ENCODE measurements at places on chromosomes 5 and 9. TPM values are rescaled to one million over a fixed set of nuclear protein-coding genes. Genes with fewer than 3 reads are reported as not detected.

DNA sequence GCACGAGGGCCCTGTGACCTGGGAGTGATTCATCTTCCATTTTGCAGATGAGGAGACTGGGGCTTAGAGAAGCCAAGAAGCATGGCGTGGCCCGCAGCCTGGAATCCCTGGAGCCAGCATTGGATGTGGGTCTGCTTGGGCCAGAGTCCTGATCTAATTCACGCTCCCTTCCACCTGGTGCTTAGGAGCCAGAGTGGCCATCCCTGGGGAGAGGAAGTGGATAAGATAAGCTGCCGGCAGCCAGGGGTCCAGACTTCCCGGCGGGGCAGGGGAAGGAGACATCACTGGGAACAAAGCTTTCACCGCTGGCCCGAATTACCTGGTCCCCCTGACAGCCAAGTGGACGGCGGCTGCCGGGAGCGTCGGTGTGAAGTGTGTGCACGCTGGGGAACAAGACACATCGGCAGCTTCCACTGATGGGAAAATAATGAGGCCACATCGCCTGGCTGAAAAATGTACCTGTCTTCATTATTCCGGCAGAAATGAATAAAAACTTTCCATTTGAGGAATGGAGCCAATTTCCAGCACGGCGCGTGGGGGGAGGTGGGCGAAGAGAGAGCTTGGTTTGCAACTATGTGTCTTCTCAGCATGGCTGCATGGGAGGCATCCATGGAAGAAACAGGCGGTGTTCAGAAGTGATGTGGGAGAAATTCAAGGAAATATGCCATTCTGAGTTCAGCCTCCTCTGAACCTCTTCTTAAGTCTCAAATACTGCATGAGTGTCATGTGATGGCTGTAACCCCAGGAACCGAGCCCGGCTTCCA lies 78.5 kb downstream of the OLFM1 start:
- DNase-seq: no peak

- DNase-seq: no peak
Measured at GRCh38 chr5:6843821-6844220, 130.6 kb downstream of the TENT4A start.

DNA sequence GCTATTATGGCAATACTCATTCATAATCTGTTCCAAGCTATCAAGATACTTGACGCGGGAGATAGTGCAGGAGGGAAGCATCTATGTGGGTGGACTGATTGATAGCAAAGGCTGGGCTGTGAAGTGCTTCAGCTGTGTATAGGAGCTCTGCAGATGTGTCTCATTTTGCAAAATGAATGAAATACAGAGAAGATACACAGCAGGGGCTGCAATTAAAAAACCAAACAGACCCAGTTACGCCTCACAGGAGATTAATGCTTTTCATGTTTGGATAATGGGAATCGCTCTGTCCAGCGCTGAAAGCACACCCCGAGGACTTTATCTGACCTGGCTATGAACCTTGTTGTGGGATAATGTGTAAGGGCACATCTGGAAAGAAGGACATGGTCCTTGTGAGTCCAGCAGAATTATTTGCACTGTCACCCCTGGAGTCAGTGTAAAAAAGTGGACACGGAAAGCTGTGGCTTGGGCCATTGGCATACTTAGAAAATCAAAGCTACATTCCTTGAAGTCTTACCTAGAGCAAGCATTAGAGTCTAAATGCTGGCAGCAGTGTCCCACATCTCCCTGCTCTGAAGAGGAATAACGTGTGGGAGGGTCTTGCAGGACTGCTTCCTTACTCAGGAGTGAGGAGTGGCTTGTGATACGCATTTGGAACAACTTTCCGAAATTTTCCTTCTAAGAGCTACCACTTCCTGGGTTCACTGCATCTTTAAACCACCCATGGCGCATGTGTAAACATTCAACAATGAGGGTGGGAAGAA lies 2.6 kb downstream of the SH3RF2 start:
- no peak for DNase-seq

DNA sequence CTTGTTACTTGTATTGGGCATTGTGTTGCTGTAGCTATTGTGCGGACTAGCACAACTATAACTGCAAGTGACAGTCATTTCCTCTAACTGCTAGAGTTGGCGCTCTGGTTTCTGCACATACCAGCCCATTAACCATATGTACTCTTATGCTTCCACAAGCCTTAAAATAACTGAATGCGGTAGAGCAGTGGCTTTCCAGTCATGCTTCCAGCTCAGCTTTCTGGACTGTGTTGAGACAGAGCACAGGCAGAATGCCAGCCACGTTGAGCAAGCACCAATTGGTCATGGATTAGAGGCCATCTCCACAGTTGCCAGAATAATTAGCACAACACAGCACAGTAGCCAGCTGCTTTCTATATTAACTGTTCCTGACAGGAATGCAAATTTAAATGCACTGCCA lies 12.2 kb downstream of the INVS start:
- DNase-seq: peak; percentile 14

The MCC gene
- total RNA-seq: 35.5 TPM

The ADAMTSL2 gene
- under 0.01 TPM for total RNA-seq

- no peak for DNase-seq
Measured at GRCh38 chr5:178632285-178632684, 5.4 kb upstream of the CLK4 start.

The DDX4 gene
- total RNA-seq: not detected

The PCDHGA10 gene
- 6.0 TPM for total RNA-seq

GRCh38 chr5:67453111-67453905 lies 256.7 kb upstream of the CD180 start:
- DNase-seq: no peak

- peak; percentile 76 for DNase-seq
Measured at GRCh38 chr5:13957032-13957645, 12.7 kb upstream of the DNAH5 start.

DNA sequence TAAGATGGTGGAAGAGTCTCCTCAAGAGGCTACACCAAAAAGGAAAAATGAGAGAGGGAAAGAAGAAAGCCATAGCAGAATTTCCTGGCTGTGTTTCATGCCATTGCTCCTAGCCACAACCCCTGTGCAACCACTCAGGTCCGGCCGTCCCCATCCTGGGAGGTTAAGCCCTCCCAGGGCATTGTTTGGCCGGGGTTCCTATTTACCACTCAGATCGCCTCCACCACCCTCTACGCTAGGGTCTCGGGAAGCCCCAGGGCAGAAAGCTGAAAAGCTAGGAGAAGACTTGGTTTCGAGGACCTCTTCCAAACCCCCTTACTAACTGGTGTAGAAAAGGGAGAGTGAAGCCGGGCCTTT lies 715 bp downstream of the RC3H2 start:
- peak; percentile 71 for DNase-seq

The FAM170A gene
- total RNA-seq: not detected

The CARD9 gene
- 0.34 TPM for total RNA-seq

The CDH9 gene
- not detected for total RNA-seq

DNA sequence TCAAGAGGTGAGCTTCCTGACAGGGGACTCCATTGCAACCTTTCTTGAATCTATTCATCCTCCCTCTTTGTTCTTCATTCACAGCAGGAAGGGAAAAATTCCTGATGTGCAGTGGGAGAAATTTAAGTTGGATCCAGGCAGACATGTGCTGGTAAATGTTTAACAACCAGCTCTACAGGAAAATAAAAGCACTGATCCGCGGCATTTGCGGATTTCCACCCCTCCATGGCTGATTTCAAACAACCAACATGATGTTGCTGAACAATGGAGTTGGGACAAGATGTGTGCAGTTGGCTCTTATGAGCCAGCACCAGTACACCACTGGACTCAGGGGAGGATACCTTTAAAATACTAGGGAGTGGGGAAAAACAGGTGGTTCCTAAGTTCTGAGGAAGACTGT lies 47.0 kb downstream of the SPRY4 start:
- DNase-seq: no peak

DNA sequence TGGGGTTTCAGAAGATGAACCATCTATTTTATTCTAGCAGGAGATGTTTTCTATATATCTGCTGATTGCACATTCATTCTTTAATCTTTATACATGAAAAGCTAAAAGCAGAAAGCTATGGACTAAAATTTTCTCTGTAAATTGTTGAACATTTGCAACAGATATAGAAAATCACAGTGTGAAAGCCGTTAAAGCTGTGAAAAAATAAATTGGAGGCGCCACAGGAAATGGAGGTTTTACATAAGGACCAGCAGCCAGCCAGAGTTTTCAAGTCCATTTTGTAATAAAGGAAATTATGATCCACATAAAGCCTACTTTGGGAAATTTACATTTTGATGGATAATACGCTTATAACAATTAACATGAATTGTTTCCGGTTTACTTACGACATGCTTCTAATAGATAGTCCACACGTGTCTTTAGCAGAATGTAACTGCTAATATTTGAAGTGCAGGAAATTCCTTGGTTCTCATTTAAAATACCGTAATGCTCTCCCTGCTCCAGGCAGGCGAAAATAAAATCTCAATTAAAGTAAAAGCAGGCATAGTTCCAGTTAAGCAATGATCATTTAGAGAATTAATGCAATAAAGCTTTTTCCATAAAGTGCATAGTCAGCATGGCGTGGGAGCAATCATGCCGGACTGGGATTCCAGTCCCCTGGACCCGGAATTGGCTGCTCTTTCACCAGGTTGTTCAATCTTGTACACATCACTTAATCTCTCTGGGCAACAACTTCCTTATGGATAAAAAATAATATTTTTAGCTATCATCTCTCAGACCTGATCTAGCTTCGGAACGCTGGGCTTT lies 445.4 kb downstream of the ZNF608 start:
- no peak for DNase-seq

The PCDHGB6 gene
- total RNA-seq: 2.9 TPM

DNA sequence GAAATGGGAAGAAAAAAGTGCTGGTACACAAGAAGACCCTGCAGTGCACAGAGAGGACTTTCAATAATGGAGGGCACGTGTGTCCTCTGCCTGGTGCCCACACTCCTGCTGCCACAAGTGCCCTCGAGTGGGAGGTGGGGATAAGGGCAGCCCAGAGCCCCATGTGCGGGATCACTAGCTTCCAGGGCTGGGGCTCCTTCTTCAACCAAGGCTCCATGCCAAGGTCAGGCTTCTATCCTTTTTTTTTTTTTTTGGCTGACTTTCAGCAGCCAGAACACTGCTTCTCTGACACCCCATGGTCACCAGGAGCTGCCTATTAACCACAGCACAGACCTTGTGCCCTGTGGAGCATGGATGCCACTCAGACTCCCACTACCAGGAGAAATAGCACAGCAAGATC lies 7.5 kb downstream of the ACSL6 start:
- no peak for DNase-seq

DNA sequence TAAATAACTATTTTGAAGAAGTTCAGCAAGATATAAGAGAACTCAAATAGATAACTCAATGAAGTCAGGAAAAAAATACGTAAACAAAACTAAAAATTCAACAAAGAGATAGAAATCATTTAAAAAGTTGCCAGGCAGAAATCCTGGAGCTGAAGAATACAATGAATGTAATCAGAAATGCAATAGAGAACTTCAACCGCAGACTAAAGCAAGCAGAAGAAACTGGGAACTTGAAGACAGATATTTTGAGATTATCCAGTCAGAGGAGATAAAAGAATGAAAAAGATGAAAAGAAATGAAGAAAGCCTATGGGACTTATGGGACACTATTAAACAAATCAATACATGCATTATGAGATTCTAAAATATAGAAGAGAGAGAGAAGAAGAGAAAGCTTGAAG lies 129.1 kb upstream of the LPAR1 start:
- no peak for DNase-seq

DNA sequence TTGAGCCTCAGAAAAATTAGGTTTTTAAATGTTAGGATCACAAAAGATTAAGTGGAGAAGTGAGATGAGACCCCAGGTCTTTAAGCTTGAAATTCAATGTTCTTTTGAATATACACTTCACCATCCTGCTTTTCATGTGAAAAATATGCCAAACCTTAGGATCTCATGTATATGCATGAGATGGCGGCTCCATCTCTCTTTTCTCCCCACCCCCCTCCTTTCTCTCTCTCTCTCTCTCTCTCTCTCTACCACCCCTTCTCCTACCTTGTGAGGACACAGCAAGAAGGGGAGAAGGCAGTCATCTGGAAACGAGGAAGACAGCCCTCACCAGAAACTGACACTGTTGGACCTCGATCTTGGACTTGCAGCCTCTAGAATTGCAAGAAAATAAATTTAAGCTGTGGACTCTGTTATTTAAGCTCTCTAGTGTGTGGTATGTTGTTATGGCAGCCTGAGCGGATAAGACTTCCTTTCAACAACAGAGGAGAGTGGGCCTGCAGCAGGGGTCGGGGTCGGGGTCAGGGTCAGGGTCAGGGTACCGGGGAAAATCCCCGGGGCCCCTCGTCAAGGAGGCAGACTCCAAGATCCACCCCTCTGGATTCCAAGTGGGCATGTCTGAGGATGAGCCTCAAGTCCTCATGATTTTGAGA lies 16.4 kb upstream of the ALDH1B1 start:
- no peak for DNase-seq

DNA sequence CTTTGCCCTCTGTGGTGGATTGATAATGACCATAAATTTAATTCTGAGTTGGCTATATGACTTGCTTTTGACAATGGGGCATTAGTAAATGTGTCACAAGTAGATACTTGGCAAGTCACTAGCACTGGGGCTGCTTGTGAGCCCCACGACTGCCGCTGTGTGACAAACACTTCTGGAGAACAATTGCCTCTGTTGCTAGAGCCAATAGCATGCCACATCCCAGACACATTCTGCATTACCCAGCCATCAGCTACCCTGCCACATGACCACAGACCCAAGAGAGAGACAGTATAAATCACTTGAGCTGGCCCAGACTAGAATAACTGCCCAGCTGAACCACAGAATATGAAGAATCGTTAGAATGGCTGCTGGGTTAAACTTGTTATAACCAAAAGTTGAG lies 753.2 kb upstream of the DMAC1 start:
- DNase-seq: no peak

DNA sequence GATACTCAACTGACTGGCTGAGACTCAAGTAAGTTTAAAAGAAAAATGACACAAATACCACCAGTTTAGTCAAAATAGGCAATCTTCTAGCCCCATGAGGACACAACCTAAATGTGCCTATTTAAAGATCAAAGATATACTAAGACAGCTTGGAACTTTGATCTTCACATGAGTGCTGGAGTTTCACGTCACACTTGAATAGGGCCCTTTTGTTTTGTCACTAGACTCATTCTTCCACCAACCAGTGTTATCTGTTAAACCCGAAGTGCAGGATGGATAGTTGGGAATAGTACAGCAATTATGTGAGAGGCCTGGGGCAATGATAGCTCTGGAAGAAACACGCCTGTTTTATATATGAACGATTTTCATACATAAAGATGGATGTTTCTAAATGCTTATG lies 792.8 kb upstream of the NUDT12 start:
- DNase-seq: no peak

DNA sequence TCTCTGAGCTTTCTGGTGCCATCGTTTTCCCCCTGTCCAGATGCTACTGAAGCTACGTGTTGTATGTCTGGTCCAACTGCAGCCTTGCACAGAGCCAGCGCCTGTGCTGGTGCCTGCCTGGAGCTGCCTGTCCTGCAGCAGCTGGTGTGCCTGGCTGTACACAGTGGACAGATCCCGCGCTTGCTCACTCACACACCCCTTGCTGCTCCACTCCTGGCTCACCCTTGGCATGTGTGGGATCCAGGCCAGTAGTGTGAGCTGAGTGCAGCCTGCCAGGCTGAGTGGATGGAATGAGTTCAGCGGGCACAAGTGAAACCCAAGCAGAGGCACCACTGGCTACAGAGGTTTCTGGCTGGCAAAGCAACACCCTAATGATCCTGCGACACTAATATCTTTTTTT lies 40.4 kb downstream of the FER start:
- DNase-seq: no peak

Measured in dermis blood vessel endothelial cell (primary cell).